Mammary epithelial cell (primary cell): ENCODE measurements at places on chromosomes 5 and 9. TPM values are rescaled to one million over a fixed set of nuclear protein-coding genes. Genes with fewer than 3 reads are reported as not detected.

DNA sequence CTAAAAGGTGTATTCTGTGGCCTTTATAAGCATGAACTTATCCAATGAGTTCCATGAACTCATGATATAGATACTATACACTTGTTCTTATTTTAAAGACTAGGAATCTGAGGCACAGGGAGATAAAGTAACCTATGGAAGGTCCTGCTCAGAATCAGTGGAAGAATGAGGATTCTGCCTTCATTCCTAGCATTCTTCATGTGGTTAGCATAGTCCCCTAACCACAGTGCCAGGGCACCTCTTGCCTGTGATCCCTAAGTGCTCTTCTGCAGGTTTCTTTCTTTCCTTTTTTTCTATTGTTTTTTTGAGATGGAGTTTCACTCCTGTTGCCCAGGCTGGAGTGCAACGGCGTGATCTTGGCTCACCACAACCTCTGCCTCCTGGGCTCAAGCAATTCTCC is 174.1 kb downstream of the C9orf152 start:
- DNase-seq, result no peak

DNA sequence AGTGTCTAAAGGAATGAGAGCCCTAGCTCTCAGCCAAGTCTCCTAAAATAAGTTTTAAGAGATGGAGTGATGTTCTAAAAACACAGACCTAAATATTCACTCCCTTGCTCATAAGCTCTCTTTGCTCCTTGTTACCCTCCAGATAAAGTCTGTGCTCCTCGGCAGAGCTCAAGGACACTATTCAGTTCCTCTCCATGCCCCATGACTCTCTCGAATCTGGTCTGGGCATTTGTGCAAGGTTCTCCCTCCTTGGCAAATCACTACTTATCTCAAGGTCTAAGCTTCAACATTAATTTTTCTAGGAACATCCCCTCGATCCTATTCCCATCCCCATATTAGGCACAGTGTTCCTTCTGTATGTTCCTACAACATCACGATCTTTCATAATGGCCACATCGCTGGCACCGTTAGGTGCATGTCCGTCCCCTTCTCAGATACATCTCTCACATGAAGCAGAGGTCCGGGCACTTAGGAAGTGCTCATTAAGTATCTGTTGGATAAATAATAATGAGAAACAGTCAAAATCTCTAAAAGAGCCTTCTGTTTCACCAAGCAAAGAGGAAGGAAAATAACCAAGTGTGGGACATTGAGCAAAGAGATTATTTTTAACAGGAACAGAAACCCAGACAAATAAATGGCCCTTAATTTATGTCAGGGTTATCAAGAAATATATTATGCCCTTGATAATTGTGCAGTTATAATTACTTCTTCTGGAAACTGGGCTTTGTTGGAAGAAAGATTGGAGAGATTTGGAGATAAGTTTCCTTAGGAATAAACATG is 85.9 kb upstream of the HTR4 start:
- no peak for DNase-seq

The IFNA21 gene
- not detected for total RNA-seq

- DNase-seq, result peak; percentile 74
Measured at GRCh38 chr5:44691802-44692201, 116.9 kb upstream of the MRPS30 start.

DNA sequence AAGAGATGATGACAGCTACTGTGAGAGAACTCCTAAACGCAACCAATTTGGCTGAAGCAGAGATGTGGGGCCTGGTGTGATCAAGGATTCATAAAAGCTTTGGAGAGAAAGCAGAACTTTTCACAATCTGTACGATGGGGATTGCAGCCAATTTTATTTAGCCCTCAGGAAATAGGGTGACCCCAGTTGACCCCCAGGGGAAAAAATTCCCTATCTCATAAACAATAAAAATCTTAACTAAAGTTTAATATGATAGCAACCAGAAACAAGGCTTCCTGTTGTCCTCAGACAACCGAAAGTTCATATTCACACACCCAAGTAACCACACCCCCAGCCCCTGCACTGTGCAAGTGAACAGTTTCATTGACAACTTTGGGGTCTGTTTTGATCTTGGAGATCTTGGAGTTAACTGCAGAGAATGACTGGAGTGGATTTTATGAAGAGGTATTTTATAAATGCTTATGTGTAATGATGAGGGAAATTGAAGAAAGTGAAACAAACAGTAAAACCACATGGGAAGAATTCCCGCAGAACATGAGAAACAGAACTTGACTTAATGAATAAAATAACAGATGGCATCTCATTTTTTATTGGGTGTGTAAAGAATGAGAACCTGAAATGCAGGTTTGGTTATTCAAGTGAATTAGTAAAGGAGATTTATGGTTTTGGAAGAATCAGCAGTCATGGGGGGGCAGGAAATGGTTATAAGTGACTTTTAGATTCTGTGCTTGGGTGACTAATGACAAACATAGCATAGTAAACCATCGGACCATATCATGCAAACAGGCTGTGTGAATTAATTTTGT is 94.5 kb downstream of the PDE4D start:
- DNase-seq, result peak; percentile 69

- no peak for DNase-seq
Measured at GRCh38 chr5:176458904-176459561, 10.8 kb downstream of the FAF2 start.

DNA sequence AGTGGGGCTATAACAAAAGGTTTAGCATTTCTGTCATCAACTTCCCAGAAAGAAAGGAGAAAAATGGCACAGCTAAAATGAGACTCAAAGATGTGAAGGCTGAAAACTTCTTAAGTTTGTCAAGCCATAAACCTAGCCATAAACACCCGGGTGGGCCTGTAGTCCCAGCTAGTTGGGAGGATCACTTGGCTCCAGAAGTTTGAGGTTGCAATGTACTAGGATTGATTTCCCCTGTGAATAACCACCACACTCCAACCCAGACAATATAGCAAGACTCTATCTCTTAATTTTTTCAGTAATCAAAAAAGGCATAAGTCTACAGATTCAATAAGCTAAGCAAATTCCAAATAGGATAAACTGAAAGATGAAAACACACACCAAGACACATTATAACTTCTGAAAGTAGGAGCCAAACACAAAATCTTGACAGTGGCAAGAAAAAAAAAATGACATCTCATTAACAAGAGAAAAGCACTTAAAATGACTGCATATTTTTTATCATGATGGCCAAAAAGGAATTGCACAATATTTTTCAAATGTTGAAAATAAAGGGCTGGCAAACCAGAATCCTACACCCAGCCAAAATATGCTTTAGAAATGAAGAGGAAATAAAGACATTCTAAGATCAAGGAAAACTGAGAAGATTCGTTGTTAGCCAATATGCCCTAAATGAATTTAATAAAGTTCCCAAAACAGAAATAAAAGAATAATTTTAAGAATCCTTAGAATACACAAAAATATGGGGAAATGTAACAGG is 308.4 kb downstream of the BRINP1 start:
- no peak for DNase-seq

The TRPM3 gene
- 0.21 TPM in 1 of 2 replicates, not detected in the other for total RNA-seq

DNA sequence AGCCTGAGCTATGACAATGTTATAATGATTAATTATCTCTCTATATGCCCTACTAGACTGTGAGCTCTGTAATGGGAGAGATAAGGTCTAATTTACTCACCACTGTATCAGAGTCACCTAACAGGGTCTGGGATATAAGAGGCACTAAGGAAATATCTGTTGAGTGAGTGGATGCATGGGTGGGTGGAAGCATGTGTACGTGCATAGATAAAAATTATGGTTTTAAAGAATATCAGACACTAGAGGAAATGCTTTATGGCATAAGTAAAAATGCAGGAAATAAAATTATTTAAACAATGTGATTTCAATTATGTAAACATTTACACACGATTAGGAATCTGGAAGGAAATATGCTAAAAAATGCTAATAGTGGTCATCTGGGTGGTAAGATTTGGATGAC is 137.8 kb downstream of the SPOCK1 start:
- no peak for DNase-seq

The IL9 gene
- not detected for total RNA-seq

GRCh38 chr9:83280790-83281189 is 217.8 kb upstream of the RASEF start:
- DNase-seq, result no peak

- DNase-seq, result peak; percentile 97
Measured at GRCh38 chr9:86368871-86369521, 14.8 kb upstream of the TUT7 start.

GRCh38 chr9:137383784-137384756 is 38.9 kb downstream of the EXD3 start:
- DNase-seq, result no peak

The SLC34A1 gene
- not detected for total RNA-seq

The EMB gene
- total RNA-seq, result 110 TPM

DNA sequence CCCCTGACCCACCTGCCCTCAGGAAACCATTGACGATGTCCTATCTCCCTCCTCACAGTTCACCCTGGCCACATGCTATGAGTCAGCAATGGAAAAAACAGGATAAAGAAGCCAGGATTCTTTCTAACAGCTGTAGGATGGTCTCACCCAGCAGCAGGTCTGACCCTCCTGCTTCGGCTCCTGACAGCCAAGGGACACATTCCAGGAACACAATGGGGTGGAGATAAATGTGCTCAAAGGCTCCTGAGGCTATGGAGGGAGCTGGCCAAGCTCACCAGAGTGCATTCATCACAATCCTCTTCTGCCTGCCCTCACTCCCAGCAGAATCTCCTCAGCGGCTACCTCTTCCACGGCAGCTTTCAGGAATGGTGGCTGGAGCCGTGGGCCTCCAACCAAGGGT is 170.3 kb downstream of the PJA2 start:
- no peak for DNase-seq

DNA sequence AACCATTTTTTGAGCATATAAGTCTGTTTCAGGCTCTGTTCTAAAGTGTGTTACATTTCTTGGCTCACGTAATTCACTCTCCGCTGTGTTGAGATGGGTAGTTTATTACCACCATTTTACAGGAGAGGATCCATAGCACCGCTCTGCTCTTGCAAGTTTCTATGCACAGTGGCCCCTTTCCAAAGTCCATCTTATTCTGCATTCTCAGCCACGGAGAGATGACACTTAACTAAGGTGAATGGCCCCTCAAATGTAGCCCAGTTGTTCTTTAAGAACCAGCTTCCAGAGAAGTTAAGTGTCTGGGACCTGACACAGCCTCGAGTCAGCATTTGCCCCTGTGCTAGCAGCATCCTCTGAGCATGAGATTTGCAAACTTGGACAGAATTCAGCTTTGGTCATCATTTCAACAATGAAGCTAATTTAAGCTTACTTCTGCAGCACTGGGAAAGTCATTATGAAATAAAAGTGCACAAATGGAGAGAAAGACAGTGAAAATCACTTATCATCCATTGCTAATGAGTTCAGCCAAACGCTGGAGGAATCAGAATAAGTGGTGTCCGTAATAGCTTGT is 61.9 kb downstream of the FAM78A start:
- no peak for DNase-seq

GRCh38 chr5:131994090-131994489 is 17.4 kb downstream of the ACSL6 start:
- DNase-seq, result no peak

The ELAVL2 gene
- 2.0 and 5.7 TPM in 2 replicates for total RNA-seq

DNA sequence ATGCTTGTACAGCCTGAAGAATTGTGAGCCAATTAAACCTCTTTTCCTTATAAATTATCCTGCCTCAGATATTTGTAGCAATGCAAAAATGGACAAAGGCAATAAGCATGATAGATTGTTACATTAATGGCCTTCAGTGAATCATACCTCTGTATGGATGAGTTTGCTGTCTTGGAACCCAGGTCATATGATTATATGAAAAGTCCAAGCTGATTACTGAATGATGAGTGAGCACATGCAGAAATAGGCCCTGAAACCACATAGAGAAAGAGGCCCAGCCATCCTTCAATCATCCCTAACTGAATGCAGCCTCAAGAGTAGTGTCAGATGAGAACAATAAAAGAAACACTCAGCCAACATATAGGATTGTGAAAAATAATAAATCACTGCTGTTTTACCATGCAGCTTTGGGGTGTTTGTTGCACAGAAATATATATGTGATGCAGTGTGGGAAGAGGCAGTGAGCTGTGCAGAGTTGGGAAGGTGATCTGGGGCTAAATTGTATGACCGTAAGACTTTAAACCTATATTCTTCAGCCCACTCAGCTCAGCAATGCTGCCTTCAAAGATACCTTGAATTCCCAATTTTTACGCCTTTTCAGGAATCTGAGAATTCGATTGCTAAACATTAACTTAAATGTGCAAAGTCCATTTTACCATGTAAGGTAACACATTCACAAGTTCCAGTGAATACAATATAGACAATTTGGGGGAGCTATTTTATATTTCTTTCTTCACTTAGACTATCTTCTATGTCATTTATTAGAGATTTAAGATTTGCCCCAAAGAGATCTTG is 36.3 kb upstream of the SHISAL2B start:
- DNase-seq, result peak; percentile 24

The SPINK7 gene
- not detected for total RNA-seq

The SLC9A3 gene
- total RNA-seq, result 1.0 and 1.2 TPM in 2 replicates

GRCh38 chr5:158634714-158635113 is 465.0 kb downstream of the EBF1 start:
- DNase-seq, result no peak

The PTPRD gene
- 0.50 TPM for total RNA-seq

The FAM221B gene
- total RNA-seq, result not detected

- no peak for DNase-seq
Measured at GRCh38 chr9:133612816-133613215, 3.6 kb upstream of the FAM163B start.

DNA sequence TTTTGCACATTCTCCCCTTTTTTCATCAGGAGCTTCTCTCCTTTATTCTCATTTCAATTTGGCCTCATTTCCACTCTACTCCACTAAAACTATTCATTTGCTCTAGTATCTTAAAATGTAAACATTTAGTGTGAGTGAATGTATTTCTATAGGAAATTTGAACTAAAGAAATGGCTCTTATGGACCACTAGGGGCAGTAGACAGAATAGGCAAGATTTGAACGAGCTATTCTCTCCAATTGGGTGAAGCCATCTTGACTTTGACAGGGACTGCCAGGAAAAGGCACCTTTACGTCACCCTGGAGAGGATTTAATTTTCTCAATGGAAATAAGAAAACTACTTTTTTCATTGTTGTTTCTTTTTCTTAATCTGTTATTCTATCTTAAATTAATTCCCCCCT is 666.3 kb downstream of the DNAH5 start:
- DNase-seq, result no peak

DNA sequence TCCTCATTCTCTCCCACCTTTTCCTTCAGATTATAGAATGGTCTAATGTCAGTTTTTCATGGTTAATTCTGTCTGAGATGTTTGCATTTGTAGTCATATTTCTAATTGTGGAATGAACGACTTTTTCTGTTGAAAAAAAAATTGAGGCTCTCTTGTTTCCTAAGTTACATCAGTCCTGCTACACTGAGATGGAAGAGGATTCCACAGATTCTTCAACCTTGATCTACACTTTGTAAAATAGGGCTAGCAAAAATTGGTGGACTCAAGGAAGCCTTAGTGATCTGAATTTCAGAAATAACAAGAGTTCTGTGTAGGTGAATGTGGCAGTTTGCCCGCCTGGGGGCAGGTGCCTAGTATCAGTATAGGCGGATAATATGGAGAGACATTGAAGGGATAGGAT is 51.9 kb downstream of the ERBIN start:
- DNase-seq, result no peak

- DNase-seq, result peak; percentile 67
Measured at GRCh38 chr5:57683036-57683630, 200.5 kb upstream of the ACTBL2 start.

GRCh38 chr9:127349483-127350113 is 47.4 kb upstream of the SLC2A8 start:
- no peak for DNase-seq

GRCh38 chr9:108053555-108054061 is 564.0 kb upstream of the KLF4 start:
- DNase-seq, result peak; percentile 76

- DNase-seq, result no peak
Measured at GRCh38 chr5:120241400-120241799, 222.7 kb upstream of the PRR16 start.

- no peak for DNase-seq
Measured at GRCh38 chr9:93012963-93013855, 45.3 kb upstream of the SUSD3 start.
